NCI-H345 (cell line): ENCODE measurements at places on chromosomes 2 and 18.

DNA sequence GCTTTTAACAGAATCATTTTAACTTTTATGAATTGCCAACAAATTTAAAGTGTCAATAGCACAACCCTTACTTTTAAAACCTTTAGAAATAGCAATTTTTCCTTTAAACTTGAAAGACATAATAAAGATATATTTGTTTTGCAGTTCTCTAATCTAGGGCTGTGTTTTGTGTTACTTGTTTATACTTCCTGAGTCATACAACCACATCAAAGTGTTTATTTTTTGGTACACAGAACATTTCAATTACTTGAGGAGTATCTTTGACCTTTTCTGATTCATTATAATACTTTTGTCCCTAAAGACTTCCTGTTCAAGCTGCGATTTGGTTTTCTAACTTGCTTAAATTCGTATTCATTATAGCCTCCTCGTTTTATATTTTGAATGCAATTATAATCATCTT is 21.8 kb downstream of the TYW5 start:
- no peak for DNase-seq

DNA sequence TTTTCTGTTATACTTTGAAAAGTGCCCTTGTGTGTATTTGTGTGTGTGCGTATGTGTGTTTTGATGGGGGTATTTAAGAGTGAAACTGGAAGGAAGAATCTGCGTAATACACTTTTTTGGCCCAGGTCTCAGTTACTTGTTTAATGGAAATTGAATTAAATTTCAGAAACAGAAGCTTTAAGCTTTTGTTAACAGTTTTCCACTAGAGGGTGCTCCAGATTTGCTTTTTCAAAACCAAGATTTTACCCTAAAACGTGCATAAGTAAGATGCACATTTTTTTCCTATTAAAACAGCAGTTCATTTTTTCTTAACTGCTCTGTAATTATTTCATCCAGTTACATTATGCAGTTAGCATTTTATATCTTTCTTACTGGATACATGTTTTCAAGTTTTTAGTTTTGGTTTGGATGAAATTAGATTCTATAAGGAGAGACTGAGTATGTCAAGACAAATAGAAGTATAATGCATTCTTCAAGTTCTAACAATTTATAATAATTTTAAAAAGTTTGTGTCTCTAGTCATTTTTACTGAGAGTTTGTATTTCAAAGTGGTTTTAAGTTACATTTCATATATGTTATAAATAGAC is 97.2 kb downstream of the PIK3C3 start:
- no peak for DNase-seq

DNA sequence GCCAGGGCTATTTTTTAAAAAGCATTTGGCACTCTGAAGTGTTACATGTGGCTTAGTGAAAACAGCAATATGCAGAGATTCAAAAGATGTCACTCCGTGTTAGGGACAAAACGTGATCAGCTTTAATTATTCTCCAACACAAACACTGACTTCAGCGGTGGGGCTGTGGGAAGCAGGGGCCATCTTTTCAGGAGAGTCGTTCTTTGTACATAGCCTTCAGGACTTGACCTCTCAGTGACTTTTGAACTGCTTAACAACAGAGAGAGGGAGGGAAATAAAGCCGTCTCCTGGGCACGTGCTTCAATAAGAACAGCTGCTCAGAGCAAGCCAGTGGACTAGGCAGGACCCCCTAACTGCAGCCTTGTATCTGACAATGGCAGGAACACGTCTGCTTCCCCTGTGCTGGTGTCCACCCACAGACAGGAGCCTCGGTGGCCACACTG is 95.0 kb upstream of the HDAC4 start:
- no peak for DNase-seq

GRCh38 chr18:49273241-49273880 is 187.1 kb downstream of the DYM start:
- DNase-seq: no peak

GRCh38 chr2:29370581-29371125 is 255.4 kb downstream of the CLIP4 start:
- no peak for DNase-seq

DNA sequence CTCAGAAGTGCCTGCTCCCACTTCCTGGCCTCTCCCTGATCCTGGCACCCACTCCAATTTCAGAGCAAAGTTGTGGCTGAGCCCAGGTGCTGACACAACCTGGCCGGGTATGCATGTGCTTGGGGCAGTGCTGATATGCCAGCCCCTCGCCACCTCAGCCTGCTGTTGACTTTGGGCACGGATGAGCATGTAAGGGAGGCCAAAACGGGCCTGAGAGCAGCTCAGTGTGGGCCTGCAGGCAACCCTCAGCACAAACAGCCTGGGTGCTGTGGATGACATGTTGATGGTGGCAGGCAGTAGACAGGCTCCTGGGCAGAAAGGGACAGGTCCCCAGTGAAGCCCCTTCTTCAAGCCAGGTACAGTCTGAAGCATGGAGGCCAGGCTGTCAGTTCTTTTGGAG is 553.6 kb upstream of the FSIP2 start:
- no peak for DNase-seq

- DNase-seq: no peak
Measured at GRCh38 chr2:64186699-64187605, 42.7 kb upstream of the PELI1 start.

DNA sequence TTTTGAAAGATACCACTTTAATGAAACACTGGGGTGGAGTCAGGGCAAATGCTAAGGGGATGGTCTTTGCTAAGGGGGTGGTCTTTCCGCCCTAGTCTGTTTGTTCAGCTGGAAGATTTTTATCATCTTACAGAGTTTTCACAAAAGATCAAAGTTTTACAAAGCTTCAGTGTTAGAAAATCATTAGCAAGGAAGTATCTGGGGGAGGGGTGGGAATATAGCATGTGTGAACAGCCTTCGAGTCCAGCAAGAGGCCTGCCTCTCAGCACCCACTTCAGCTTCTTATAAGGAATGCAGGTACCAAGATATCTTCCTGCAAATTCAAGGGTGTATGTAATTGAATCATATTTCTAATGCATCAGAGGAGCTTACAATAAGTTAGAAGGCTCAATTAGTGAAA is 112.9 kb downstream of the RAPGEF4 start:
- DNase-seq: no peak

DNA sequence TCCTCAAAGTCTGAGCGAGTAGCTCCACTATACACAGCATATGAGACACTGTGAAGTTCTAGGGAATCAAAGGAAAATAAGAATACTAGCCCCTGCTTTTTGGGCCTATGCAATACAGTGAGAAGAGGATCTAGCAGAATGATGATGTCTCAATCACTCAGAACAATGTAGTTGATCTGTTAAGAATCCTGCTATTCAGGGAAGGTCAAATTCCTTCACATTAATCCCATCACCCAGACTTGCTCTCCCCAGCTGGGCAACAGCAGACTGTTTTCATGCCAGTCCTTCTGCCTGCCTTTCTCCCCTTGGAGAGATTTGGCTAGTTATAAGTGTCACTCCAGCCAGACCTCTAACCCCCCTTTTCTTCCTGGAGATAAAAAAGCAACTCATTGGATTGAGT is 230.0 kb upstream of the EPHA4 start:
- no peak for DNase-seq

- no peak for DNase-seq
Measured at GRCh38 chr2:168700615-168701245, 101.7 kb upstream of the NOSTRIN start.

- no peak for DNase-seq
Measured at GRCh38 chr2:238439917-238440316, 13.2 kb downstream of the ASB1 start.

- DNase-seq: no peak
Measured at GRCh38 chr18:79765491-79766245, 32.1 kb upstream of the KCNG2 start.

- DNase-seq: no peak
Measured at GRCh38 chr2:240239325-240239724, 98.9 kb upstream of the OTOS start.

DNA sequence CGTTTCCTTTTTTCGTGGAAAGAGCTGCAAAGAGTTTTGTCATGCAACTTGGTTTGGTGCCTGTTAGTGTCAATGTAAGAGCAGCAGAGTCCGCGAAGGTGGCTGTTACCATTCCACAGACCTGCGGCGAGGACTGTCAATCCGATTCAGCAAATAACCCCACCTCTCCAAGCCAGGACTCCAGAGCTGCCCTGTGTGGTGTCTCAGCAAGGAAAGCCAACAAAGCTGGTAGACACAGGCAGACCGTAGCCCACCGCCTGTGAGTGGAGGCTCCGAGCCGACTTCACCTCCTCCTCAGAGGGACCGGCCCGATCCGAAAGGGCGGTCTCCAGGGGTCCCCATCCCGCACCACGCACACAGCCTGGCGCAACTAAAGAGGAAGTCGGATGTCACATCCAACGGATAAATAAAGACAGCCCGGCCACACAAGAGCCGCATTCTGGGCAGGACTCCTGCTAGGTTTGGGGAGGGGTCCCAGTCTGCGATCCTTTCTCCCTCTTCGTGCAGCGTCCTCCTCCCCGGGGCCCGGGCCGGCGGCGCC is 819 bp downstream of the ANKRD44 start:
- peak; percentile 41 for DNase-seq

DNA sequence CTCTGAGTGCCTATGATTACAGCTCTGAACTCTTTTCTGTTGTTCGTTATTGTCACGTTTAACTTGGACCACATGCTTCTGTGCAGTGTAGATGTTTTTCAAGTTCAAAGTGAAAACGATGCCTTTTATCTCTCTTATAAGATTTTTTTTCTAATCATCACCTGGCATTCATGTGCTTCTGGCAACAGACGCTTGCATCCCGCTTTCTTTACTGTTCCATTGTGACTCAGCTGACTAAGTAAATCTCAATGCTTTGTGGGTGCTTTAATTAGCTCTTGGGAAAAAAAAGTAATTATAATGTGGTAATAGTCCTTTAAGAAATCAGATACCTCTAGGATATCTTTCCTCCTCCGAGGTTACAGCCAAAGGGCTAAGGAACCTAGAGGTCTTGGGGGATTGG is 31.2 kb upstream of the RMP24 start:
- DNase-seq: no peak

DNA sequence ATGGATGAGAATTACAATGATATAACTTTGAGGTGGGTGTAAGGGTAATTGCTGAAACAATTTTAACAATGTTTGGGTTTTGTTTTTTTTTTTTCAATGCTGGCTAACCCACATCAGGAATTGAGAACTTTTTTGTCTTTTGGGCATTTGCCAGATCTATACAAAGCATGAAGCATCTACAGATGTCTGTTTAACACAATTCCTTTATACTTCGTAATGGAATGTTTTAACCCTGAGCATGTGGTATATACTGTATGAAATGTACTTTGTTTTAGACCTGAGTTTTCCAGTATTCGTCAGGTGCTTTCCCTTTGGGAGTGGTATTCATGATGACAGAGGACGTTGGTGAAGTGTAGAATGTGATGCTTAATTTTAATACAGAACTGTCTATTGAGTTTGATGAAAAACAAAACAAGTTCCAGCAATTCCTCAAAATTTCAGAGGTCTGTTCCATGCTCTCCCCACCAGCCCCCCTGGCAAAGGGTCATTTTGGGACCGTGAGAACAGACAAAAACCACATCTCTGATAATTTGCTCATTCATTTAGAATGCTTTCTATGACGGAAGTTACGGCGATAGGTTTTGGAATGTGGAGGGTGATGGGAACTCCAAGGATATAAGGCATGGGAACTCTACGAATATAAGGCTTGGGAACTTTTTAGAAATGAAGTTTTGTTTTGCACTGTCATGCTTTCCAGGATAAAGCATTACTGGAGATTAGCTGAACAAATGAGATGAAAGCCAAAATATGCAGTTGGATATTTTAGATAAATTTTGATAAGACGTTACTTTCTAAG is 14.1 kb downstream of the LIMS1 start:
- no peak for DNase-seq

GRCh38 chr2:79373358-79374130 is 139.3 kb upstream of the CTNNA2 start:
- no peak for DNase-seq

GRCh38 chr2:38115216-38116032 is 39.5 kb upstream of the CYP1B1 start:
- peak; percentile 68 for DNase-seq

DNA sequence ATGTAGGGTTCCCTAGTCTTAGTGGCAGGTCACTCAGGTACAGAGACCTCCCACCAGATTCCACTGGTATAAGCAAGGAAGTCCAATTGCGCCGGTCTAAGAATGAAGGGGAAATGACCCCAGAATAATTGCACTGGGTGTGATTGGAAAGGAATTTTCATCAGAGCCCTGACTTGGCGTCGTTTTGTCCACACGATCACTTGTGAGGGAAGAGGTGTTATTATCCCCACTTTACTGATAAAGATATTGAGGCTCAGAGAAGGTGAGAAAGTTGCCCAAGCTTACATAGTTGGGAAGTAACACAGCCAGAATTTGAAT is 61.5 kb downstream of the CIB4 start:
- DNase-seq: no peak

DNA sequence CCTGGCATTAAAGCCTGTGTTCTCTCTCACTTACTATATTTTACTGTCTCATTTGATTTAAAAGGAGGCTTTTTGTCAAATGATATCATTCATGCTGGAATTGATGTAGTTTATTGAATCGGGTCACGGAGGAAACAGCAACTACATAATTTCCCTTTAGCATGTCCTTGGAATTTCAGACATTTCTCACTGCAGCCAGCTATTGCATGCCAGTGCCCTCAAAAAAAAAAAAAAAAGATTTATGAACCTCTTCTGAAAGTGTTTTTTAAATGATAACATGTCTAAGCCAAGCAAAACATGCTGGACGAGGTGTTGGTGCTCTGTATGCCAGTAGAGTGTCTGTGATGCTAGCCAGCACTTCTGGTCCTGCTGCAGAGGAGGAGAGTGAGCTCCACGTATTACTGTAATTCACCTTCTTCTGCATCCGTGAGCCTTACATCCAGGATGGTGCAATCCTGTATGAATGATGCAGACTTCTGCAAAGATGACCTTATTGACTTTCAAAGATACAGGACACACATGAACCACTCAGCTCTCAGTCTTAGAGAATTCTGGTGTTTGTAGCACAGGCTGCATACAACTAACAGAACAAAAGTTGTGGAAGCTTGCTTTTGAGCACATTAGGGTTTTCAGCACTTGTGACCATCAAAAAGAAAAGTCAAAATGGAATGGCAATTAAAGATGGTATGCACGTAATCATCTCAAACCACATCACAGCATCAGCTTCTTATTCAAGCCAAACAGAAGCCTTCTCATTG is 31.1 kb downstream of the UGP2 start:
- DNase-seq: no peak

GRCh38 chr18:2850816-2851215 is 4.0 kb downstream of the EMILIN2 start:
- DNase-seq: no peak

- DNase-seq: no peak
Measured at GRCh38 chr2:231616296-231616695, 23.6 kb downstream of the TEX44 start.

DNA sequence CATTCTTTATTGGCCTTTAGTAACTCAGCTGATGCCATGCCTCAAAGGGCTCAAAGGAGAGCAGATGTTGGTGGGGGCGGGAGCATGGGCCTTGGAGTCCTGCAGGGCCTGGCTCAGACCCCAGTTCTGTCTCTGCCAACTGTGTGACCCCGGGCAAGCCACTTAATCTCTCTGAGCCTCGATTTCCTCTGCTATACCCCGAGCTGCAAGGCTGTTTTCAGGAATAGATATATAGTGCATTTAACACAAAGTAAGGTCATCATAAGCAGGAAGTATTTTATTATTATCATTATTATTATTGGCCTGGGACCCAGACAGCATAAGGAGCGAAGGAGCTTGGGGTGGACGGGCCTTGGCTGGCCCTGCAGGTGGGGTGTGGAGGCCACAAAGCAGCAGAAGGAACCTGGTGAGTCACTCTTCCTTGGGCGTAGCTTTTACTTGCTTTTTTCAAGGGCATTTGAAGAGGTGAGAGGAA is 162.7 kb downstream of the INHBB start:
- DNase-seq: no peak
